Activated CD8-positive, alpha-beta T cell treated with anti-CD3 and anti-CD28 coated beads, Interleukin-2, amount 10 ng/mL, durations not matched to agents 7 days and 5 days (primary cell): ENCODE measurements at places on chromosomes 6 and 20. TPM values are rescaled to one million over a fixed set of nuclear protein-coding genes. Genes with fewer than 3 reads are reported as not detected.

GRCh38 chr6:35371494-35372262 is 29.3 kb downstream of the PPARD start:
- DNase-seq: no peak

DNA sequence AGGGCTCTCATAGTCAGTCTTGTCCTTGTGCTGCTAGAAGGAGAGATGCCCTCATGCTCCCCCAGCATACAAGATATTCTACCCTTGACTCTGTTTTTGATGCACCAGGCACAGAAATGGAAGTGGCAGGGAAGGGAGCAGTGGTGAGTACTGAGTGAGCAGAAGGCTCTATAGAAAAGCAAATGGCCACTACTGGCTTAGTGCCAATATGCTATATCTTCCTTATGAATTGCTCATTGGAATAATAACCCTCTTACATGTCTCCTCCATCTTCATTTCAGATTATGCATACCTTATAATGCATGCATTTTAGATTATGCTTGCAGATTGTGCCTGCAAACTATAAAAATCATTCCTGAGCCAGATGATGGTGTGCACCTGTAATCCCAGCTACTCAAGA is 82.8 kb downstream of the MAP3K5 start:
- DNase-seq: no peak

Gene OTOR
- not detected for total RNA-seq

Gene SPEF1
- 0.16 TPM for total RNA-seq

Gene PKHD1
- not detected for total RNA-seq
